ENCODE measurements at places on chromosomes 7 and 10.
A peak's percentile ranks its signal among the peaks of the same experiment; 100 is the strongest.

- no peak overlapping the region for H3K4me3 ChIP-seq
- H3K27me3 ChIP-seq, result peaks cover 7% of the 10 kb centered on the region
- no peaks in the 10 kb centered on the region for H3K36me3 ChIP-seq
- H3K4me1 ChIP-seq, result no peaks in the 10 kb centered on the region
- no peak for DNase-seq
Observed at GRCh38 chr7:96952974-96953391, 52.4 kb upstream of the DLX6 start.

DNA sequence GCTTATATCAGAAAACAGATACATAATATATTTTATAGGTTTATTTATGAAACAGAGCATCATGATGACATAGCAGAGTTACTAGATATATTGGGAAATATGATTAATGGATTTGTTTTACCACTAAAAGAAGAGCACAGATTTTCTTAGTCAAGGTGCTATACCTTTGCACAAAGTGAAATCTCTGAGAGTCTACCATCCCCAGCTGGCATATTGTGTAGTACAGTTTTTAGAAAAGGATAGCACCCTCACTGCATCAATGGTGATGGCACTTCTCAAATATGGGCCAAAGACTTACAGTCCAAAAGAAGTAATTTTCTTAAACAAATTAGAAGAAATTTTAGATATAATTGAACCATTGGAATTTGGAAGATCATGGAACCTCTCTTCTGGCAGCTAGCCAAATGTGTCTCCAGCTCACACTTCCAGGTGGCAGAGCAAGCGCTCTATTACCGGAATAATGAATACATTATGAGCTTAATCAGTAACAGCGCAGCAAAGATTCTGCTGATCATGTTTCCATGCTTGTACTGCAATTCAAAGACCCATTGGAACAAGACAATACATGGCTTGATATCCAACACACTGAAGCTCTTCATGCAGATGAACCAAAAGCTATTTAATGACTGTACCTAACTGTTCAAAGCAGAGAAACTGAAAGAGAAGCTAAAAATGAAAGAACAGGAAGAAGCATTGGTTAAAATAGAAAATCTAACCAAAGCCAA, 21.9 kb upstream of the CREB3L2 start:
- peak overlapping the region; percentile 81 for H3K27ac ChIP-seq
- H3K4me3 ChIP-seq, result no peak overlapping the region
- H3K4me1 ChIP-seq, result peaks cover 16% of the 10 kb centered on the region
- H3K36me3 ChIP-seq, result peaks cover 6% of the 10 kb centered on the region

- H3K4me3 ChIP-seq, result no peak overlapping the region
- H3K4me1 ChIP-seq, result no peaks in the 10 kb centered on the region
- H3K27ac ChIP-seq, result no peak overlapping the region
- no peaks in the 10 kb centered on the region for H3K36me3 ChIP-seq
- H3K27me3 ChIP-seq, result no peaks in the 10 kb centered on the region
Observed at GRCh38 chr7:21059069-21059468, 272.4 kb upstream of the SP8 start.

- H3K4me3 ChIP-seq, result no peak overlapping the region
- peaks cover 8% of the 10 kb centered on the region for H3K27me3 ChIP-seq
Observed at GRCh38 chr7:22193450-22193983, 163.4 kb downstream of the RAPGEF5 start.

GRCh38 chr10:7526017-7526400, 115.2 kb upstream of the SFMBT2 start:
- H3K27ac ChIP-seq, result no peak overlapping the region
- no peak overlapping the region for H3K4me3 ChIP-seq
- H3K4me1 ChIP-seq, result peaks cover 42% of the 10 kb centered on the region
- peaks cover 18% of the 10 kb centered on the region for H3K27me3 ChIP-seq

GRCh38 chr10:119284679-119285096, 77.3 kb downstream of the GRK5 start:
- peaks cover 69% of the 10 kb centered on the region for H3K4me1 ChIP-seq
- H3K36me3 ChIP-seq, result no peaks in the 10 kb centered on the region
- H3K27me3 ChIP-seq, result no peaks in the 10 kb centered on the region
- H3K4me3 ChIP-seq, result peak overlapping the region; percentile 58
- H3K27ac ChIP-seq, result peak overlapping the region; percentile 80

Measured in activated CD8-positive, alpha-beta T cell treated with anti-CD3 and anti-CD28 coated beads, Interleukin-2, amount 10 ng/mL, durations not matched to agents 7 days and 5 days (primary cell).